Right lobe of liver (tissue), 6 donors: ENCODE measurements at places on chromosomes 13 and 19. TPM values are rescaled to one million over a fixed set of nuclear protein-coding genes. Genes with fewer than 3 reads are reported as not detected.

Gene CGB3
- not detected for total RNA-seq

Gene LGI4
- total RNA-seq = 1.2 TPM

Gene CLEC11A
- total RNA-seq = 1.7 TPM

Gene RASA3
- total RNA-seq = 4.5 TPM

Gene FAM216B
- not detected for total RNA-seq

Gene CALR3
- not detected for total RNA-seq

Gene MEIS3
- 0.64 TPM for total RNA-seq

Gene TTC9B
- total RNA-seq = not detected

Gene DOCK6
- total RNA-seq = 45.9 TPM

Gene TEAD2
- total RNA-seq = 5.5 TPM

Gene CYP4F2
- total RNA-seq = 175 TPM

Gene LILRB4
- total RNA-seq = 2.6 TPM

Gene SSC5D
- 0.49 TPM for total RNA-seq

Gene TEX29
- not detected for total RNA-seq

Gene KCTD12
- 3.5 TPM for total RNA-seq

Gene LYPD3
- total RNA-seq = 0.25 TPM

Gene KIR2DL4
- total RNA-seq = not detected

Gene PRRG2
- total RNA-seq = 2.8 TPM

Gene LILRB2
- total RNA-seq = 9.8 TPM

Gene VSIG10L
- 3.8 TPM for total RNA-seq

Gene ENOX1
- not detected for total RNA-seq

Gene DKKL1
- not detected for total RNA-seq

Gene OLFM2
- total RNA-seq = 46.3 TPM
